ENCODE measurements at places on chromosomes 11 and 22.

- DNase-seq, result peak; percentile 70
Observed at GRCh38 chr11:100709233-100709957, 22.3 kb downstream of the ARHGAP42 start.

- DNase-seq, result peak; percentile 25
Observed at GRCh38 chr11:33214187-33214586, 43.0 kb upstream of the HIPK3 start.

DNA sequence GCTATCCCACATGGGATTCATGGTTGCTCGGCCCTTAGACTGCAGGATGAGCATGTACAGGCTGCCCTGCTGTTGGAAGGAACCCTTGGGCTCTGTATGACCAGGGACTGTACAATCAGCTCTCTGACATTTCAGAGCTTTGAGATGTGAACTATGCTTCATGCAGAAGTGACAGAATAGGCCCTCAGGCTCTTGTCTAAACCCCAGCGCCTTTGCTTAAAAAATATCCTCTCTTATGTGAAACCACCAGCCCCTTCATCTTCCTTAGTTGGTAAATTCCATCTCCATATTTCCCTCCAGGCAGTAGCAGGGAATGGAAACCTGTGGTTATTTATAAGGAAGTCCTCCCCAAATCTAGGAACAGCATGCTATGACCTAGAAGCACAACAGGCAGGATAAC, 78.9 kb upstream of the PLET1 start:
- DNase-seq, result peak; percentile 24

GRCh38 chr11:3042496-3043314, 14.5 kb downstream of the CARS1 start:
- DNase-seq, result no peak

GRCh38 chr22:31179345-31179744, 19.4 kb downstream of the RNF185 start:
- DNase-seq, result peak; percentile 83

GRCh38 chr11:115939104-115939730, 435.0 kb upstream of the CADM1 start:
- DNase-seq, result peak; percentile 55

DNA sequence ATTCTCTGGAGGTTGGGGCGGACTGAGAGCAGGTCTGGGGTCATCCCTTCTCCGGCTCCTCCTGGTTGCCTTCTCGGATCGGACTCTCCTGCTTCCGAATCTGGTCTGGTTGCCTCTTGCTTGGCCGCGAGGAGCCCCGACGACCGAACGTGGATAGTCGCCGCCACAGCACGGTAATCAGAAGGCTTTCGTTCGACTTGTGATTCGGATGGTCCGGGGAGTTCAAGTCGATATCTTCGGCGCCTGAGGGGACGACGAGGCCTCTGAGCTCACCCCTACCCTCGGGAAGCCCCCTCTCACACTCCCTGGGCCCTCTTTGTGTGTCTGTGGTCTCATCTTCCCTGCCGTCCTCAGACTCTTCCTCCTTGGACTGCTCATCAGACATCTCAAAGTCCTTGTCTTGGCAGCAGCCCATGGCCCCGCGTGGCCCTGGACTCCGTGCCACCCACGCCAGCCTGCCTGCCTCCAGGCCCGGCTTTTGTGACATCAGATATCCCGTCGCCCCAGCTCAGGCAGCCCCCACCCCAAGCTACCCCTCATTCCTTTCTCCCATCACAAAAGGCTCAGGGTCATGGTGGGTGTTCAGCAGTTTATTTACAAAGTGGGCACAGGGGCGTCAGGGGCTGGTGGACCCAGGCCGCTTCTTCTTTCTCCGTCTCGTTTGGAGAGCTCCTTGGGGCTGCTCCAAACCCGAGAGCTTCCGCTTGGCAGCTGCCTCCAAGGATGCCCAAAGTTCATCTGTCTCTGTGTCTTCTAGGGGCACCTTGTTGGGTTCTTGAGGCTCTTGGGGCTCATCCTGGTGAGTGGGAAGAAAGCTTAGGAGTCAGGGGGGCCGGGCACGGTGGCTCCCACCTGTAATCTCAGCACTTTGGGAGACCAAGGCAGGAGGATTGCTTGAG, at the start of gene TEX54:
Gene TEX54, minus strand, starts transcription at position 506 of the 899 bp plus-strand sequence.
- DNase-seq, result no peak

DNA sequence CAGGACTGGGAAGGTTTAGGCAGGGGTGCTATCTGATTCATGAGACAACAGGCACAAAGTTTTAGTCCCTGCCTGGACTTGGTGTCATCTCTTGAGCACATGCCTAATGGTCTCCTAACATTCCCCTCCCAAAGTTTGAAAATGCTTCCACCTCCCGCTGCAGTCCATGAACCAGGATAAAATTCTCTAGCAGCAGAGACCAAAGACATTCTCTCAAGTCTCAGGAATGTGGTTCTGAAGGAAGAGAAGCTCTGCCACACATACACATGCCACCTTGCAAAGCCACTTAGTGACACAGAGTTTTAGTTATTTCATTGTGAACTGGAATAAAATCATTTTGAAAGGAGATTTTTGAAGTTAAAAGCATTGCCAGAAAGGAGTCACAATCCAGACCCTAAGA, 15.5 kb downstream of the OR51B6 start:
- peak; percentile 72 for DNase-seq

- DNase-seq, result peak; percentile 50
Observed at GRCh38 chr22:36311386-36312085, 58.6 kb downstream of the APOL1 start.

DNA sequence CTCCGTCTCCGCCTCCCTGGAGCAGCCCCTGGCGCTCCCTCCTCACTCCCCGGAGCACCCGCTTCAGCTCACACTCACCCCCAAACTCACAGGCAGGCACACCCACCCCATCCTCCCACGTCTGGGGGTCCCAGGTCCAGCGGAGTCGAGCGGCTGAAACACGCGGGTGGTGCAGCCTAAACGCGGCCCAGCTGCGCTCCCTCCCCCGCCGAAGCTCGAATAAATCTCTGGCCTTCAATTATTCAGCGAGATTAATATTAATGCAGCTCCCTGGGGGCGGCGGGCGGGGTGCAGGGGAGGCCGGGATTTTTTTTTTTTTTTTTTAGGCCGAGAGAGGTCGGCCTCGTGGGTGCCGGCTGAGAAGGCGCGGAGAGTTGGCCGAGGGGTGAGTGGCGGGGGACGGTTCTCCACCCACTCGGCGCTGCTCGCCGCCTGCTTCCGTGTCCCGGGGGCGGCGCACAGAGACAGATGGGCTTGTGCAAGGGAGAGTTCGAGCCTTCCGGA, 524 bp upstream of the SLC1A2 start:
- DNase-seq, result no peak

GRCh38 chr22:48100685-48101417, 1338.4 kb downstream of the TBC1D22A start:
- no peak for DNase-seq

- peak; percentile 23 for DNase-seq
Observed at GRCh38 chr11:34830648-34831047, 85.5 kb downstream of the APIP start.

- DNase-seq, result no peak
Observed at GRCh38 chr22:48404801-48405447, 1422.7 kb downstream of the BRD1 start.

DNA sequence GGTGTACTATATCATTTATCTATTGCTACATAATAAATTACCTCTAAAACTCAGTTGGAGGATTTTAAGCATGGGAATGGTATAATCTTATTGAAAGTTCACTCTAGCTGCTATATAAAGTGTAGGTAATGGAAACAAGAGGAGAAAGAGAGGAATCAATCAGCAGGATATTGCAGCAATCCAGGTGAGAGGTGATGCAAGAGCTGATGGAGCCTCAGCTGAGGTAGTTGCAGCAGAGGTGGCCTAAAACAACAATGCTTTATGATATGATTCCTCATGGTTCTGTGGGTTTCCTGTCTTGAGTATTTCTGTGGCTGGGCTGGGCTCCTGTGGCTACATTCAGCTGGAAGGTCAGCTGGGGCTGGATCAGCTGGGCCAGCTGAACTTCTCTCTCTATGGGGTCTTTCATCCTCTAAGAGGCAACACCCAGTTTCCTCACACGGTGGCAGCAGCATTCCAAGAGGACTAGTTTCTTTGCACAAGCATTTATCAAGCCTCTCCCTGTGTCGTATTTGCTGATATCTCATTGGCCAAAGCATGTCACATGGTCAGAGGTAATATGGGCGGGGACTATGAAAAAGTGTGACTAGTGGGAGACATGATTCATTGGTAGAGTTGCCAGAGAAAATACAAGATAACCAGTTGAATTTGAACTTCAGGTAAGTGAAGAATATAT, 135.4 kb upstream of the LARGE1 start:
- DNase-seq, result peak; percentile 4

DNA sequence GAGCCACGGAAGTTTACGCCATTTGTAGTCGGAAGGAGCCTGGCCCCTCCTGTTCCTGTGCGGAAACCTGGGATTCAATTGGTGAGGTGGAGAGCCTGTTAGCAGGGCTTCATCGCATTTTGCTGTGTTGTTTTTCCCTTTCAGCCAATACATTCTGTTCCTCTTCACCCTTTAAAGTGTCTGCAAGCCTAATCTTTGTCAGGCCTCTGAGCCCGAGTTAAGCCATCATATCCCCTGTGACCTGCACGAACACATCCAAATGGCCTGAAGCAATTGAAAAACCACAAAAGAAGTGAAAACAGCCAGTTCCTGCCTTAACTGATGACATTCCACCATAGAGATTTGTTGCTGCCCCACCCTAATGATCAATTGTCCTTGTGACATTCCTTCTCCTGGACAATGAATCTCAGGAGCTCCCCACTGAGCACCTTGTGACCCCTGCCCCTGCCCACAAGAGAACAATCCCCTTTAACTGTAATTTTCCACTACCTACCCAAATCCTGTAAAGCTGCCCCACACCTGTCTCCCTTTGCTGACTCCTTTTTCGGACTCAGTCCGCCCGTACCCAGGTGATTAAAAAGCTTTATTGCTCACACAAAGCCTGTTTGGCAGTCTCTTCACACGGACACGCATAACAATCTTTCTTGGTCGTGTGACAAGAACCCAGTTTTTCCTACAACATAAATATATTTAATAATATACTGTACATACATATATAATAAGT, 37.1 kb upstream of the MMP12 start:
- DNase-seq, result peak; percentile 68

- no peak for DNase-seq
Observed at GRCh38 chr11:31818425-31818755, 7.3 kb upstream of the PAX6 start.

GRCh38 chr11:129905402-129905801, 10.0 kb upstream of the NFRKB start:
- no peak for DNase-seq

DNA sequence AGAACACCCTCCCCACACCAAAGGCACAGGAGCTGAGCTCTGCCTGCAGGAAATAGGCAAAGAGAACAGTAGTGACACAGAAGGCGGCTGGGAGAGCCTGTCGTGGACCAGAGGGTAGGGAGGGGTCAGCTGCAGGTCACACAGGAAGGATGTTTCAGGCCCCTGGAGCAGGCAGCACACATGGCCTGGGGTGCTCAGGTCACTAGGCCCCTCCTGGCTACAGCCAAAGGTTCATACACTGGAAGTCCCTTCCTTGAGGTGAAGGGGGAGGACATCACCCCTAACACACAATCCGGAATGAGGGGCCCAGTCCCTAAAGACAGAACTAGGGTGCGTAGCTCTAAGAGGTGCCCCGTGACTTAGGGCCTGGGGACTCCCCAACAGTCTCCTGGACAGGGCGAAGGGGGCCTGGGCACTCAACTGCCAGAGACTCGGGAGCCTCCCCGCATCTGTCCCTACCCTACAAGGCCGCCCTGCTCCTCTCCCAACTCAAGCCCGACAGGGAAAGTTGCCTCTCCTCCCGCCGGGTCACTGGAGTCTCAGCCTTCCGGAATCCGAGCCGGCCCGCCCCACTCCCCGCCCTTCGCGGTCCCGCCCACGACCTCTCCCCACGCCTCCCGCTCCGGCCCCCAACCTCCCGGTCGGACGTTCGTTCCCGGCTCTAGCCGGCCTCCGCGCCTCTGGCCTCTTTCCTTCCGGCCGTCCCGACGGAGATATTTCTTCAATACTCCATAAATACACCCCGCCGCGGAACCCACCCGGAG, at the start of gene CYB5R2:
Gene CYB5R2, minus strand, starts transcription at position 541 of the 764 bp plus-strand sequence. CDS start 675 bp downstream, outside the sequence.
- peak; percentile 38 for DNase-seq

- peak; percentile 25 for DNase-seq
Observed at GRCh38 chr11:119671051-119671450, 57.9 kb downstream of the NECTIN1 start.

- peak; percentile 27 for DNase-seq
Observed at GRCh38 chr11:45850446-45850845, 3.2 kb downstream of the CRY2 start.

DNA sequence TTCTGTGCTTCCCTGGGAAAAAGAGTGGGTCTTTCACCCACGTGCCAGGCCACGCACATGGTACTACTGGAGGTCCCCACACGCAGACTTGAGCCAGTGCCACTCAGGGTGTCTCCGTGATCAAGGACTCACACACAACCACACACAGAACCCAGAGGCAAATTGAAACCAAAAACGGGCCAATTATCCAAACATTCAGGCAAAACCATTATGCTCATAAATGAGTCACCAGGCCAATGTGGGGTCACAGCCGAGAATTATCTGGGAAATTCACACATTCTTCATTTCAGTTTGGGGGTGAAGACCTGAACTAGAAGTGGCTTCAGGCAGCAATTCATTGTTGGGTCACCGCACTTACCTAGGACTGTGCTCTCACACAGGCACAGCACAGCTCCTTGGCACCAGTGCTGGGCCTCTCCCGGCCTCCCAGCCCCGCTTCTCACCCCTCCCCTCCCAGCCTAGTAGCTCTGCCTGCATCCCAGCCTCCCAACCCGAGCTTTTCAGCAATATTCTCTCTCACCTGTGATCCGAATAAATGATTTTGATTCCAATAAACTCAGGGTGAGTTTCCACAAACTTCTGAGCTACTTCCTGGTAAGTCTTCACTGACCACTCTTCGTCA, 28.0 kb downstream of the ADA2 start:
- DNase-seq, result peak; percentile 90

- DNase-seq, result no peak
Observed at GRCh38 chr11:1792461-1792860, 28.7 kb upstream of the CTSD start.

DNA sequence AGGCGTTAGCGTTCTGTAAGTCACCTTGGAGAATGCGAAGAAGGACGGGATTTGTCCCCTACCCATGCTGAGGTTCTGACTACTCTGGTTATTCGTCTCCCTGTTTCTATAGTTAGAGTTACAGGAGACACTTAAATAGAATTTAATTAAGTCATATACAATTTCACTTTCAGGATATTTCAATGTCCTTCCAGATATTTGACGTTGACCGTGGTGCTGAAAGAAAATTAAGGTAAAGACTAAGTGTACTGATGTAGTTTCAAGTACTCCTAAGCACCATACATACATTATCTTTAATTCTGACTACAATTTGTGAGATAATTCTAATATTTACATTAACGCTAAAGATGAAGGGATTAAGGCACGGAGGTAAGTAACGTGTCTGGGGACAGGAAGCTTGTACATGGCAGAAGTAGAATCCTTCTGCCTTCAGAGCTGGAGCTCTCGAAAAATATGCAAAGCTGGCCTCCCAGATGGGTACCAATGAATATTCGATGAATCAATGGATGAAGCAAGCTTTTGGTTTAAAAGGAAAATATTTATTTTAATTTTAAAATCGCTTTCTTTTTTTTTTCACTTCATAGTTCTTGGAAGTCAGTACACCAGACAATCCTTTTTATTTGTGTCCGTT, 539 bp upstream of the SLC36A4 start:
- DNase-seq, result peak; percentile 39

All from M059J (cell line).